ENCODE measurements at places on chromosomes 1 and 21. TPM values are rescaled to one million over a fixed set of nuclear protein-coding genes. Genes with fewer than 3 reads are reported as not detected.

The LMX1A gene
- total RNA-seq, result 3.7 TPM

The LEFTY1 gene
- total RNA-seq, result 0.69 TPM

The OR2L2 gene
- total RNA-seq, result 0.92 TPM

The CA6 gene
- total RNA-seq, result not detected

The CAPN9 gene
- total RNA-seq, result not detected

The TRIM67 gene
- total RNA-seq, result 29.3 TPM

The CELA3B gene
- total RNA-seq, result not detected

The PTGFR gene
- 4.6 TPM for total RNA-seq

The SDF4 gene
- 30.4 TPM for total RNA-seq

The F5 gene
- 0.92 TPM for total RNA-seq

Measured in diencephalon (tissue), 1 donor.